ENCODE measurements at places on chromosomes 3 and 15.

DNA sequence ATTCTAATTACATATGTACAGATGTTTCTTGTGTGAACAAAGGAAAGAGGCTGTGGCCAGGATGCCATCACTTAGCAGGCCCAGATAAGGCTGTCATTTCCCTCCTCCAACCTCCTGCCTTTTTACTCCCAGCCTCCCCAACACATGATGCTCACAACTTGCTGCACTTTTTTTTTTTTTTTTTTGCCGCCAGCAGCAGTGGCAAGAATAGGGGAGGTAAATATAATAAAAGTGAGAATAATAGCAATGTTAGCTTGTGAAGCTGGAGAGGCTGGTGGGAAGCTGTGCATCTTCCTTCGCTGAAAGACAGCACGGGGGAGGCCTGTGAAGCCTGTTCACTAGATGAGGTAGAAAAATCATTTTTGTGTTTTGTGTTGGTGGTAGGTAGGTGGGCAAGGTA lies 42.5 kb upstream of the MYO5C start:
- no peak for DNase-seq

DNA sequence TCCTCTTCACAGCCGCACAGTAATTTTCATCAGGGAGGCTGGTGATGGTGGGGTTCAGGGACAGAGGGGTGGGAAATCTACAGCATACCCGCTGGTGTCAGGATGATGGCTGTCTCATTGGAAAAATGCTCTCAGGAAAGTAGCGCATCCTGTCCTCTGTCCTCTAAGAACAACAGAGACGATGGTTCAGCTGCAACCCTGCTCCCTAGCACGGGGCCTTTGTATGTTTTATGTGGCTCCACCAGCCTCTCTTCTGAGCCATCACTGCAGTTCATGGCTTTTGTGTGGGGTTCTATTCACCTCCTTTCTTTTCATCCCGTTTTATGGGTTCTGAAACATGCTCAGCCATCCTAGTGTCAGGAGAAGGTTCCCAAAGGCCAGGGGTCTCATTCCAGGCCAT lies 68.9 kb downstream of the EPHB1 start:
- no peak for DNase-seq

DNA sequence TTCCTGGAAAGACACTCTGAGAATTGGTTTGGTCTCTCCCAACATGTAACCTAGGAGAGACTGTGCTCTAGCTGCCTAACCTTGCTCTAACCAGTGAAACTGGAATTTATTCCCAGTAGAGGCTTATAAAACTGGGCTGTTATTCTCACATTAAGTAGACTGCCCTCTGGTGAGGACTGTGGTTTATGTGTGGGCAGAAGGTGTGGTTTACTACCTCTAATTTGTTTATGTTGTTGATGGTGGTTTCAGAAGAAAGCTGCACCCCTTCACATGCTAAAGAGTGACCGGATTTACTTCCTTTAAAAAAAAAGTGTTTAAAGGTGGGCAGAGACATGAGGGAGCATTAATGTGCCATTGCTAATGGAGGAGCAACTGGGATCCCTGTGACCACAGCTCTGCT lies 273.2 kb downstream of the MECOM start:
- no peak for DNase-seq

- no peak for DNase-seq
Observed at GRCh38 chr15:77901921-77902750, 175.4 kb downstream of the TBC1D2B start.

DNA sequence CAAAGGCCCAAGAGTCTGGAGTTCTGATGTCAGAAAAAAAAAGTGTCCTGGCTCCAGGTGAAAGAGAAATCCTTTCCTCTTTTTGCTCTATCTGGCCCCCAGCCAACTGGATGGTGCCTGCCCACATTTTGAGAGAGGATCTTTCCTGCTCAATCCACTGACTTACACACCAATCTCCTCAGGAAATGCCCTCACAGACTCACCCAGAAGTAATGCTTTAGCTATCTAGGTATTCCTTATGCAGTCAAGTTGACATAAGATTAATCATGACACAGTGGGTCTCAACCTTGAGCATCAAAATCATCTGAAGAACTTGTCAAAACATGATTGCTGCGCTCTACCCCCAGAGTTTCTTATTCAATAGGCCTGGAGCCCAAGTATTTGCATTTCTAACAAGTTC lies 31.2 kb downstream of the STRIT1 start:
- DNase-seq = no peak

DNA sequence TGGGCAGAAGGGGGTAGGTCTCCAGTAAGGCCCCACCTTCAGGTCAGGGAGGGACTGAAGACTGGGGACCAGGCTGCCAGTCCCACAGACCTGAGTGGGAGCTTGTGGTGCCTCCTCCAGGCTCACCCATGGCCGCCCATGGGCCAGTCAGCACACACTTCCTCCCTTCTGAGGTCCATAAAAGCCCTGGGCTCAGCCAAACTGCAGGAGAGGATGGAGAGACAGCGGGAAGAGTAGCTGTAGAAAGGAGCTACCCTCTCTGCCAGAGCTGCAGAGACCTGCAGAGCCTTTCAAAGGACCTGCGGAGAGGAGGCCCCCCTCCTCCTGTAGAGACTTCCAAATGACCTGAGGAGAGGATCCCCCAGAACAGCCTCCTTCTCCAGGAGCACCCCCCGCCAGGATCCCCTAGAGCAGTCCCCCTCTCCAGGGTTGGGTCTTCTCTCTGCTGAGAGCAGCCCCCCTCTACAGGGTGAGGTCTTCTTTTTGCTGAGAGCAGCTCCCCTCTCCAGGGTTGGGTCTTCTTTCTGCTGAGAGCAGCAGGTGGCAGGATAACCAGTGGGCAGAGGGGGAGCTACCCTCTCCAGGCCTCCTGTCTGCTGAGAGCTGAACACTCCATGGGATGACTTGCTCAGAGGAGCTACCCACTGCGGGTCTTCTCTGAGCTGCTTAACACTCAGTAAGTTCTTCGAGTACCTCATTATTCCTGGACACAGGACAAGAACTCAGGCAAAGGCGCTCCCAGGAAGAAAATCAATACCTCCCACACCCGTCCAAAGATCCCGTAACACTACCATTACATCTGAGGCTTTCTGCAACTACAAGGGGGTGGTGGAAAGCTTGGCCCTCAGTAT lies 5.0 kb upstream of the SKIC8 start:
- DNase-seq = no peak

GRCh38 chr15:62644889-62645742 lies 397.4 kb upstream of the TPM1 start:
- DNase-seq = no peak

Data from thyroid gland (tissue), 4 donors.